GM04503 (cell line): ENCODE measurements at places on chromosomes 3 and 15.

DNA sequence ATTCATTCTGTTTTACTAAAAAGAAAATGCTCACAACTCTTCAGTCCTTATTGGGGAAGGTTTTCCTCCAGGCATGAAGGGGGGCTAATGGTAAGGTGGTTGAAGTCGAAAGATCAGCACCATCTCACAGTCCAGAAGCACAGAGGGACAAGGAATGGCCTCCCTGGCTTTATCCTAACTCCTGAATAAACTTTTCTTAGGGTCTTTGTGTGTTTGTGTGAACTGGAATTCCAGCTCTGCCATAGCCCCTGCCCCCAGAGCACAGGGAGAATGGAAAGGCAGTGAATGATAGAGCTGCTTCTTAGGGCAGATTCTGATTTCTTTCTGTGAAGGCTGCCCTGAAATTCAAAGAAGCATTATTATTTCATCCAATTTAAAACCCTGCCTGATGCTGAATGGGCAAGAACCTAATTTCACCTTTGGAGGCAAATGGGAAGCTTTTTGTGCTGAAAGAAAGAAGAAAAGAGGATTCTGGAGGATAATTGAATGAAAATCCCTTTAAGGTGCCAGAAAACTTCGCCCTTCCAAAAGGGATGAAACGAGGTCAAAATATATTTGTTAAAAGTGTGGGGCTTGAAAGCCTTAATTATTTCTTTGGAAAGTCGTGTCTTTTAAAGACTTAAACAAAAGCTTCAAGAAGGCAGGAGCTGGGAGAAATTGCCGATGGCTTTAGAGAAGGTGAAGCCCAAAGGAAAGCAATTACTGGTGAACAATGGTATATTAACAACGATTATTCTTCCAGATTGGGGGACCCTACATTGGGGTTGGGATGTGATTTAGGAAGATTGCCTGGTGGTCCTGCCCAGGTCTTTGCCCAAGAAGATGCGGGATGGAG lies 259.9 kb upstream of the RGMA start:
- DNase-seq: no peak

GRCh38 chr15:83919319-83919830 lies 265.5 kb downstream of the ADAMTSL3 start:
- DNase-seq: no peak

GRCh38 chr3:34365231-34365630 lies 566.8 kb downstream of the PDCD6IP start:
- no peak for DNase-seq

- no peak for DNase-seq
These were observed 454.0 kb upstream of the ROBO2 start for GRCh38 chr3:76585794-76586392.

DNA sequence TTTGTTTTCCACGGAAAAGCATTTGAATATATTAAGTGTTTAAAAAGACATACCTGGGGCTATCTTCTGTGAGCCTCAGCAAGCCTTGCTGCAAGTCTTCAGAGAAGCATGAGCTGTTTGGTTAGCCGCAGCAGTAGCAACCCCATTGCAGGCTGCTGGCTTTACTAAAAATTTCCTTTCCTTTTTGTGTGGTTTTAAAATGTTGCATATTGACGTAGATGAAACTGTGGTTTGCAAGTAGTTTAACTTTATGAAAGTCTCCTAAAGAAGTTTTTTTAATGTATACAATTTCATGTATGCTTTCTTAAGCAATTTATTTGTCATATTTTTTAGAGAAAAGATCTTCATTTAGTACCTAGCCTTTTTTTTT lies at the start of gene GPR171:
TSS of gene GPR171 (minus strand) at position 166 of the 370 bp plus-strand sequence. CDS start 3,830 bp downstream, outside the sequence.
- no peak for DNase-seq

- DNase-seq: no peak
These were observed 178.8 kb downstream of the MEIS2 start for GRCh38 chr15:36921484-36922091.

- DNase-seq: no peak
These were observed 6.2 kb downstream of the CEMIP start for GRCh38 chr15:80785335-80785734.

DNA sequence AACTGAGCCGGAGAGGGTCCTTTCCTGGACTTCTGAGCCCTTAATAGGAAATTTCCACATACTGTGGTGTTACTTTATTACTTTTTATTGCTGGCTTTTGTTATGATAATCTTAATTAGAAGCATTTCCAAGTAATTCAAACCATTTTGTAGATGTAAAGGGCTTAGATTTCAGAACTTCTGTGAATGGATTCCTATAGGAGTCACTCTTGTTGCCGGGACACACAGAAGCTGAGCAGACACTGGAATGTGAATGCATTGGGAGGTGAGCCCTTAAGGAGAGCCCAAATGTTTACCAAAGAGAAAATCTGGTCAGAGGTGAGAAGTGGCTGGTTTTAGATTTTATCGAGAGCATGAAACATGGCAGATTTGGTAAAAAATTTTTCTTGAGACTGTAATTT lies 87.4 kb downstream of the FNDC3B start:
- DNase-seq: no peak

- no peak for DNase-seq
These were observed 31.2 kb downstream of the INTS14 start for GRCh38 chr15:65579762-65580161.

DNA sequence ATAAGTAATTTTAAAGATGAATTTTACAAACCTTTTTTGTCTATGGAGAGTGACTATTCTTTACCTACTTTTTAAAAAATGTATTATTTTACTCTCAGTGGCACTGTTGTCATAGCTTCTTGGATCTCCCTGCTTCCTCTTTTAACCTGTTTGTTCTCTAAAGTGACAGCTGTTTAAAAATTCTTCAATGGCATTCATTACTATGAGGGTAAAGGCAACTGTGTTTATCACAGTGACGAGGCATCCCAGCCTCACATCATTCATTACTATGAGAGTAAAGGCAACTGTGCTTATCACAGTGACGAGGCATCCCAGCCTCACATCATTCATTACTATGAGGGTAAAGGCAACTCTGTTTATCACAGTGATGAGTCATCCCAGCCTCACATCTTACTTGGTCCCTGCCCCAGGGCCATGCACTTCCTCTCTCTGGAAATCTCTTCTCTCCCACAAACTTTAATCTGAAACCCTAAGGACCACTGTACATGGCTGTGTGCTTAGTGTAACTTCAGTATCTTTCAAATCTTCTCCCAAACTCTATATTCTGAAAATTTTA lies 101.7 kb upstream of the ZNF717 start:
- DNase-seq: no peak

- no peak for DNase-seq
These were observed 300.1 kb downstream of the TLE3 start for GRCh38 chr15:69797615-69798014.

DNA sequence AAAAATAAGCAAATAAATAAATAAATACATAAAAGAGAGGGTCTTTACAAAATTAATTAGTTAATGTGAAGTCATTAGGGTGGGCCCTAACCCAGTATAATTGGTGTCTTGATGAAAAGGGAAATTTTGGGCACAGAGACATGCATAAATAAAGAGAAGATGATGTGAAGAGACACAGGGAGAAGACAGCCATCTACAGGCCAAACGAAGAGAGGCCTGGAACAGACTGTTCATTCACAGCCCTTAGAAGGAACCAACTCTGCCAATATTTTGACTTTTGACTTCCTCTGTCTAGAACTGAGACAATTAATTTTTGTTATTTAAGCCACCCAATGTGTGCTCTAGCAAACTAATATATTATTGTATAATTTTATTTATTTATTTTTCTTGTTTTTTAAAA lies 29.6 kb upstream of the SELENOK start:
- no peak for DNase-seq

DNA sequence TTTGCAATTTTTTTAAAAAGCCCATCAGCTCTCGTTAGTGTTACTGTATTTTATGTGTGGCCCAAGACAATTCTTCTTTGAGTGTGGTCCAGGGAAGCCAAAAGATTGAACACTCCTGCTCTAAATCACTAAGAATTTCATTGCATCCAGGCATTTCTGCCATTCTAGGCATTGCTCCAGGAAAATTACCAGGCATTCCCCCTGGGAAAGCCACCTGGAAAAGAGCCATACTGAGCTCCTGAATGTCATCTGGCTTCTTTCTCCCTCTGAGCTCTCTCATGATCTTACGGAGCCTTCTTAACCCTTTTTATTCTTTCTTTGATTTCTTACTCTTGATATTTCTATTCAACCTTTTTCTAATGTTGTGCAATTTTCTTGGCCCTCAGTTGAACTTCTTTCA lies 202.2 kb downstream of the DOCK3 start:
- peak; percentile 3 for DNase-seq

DNA sequence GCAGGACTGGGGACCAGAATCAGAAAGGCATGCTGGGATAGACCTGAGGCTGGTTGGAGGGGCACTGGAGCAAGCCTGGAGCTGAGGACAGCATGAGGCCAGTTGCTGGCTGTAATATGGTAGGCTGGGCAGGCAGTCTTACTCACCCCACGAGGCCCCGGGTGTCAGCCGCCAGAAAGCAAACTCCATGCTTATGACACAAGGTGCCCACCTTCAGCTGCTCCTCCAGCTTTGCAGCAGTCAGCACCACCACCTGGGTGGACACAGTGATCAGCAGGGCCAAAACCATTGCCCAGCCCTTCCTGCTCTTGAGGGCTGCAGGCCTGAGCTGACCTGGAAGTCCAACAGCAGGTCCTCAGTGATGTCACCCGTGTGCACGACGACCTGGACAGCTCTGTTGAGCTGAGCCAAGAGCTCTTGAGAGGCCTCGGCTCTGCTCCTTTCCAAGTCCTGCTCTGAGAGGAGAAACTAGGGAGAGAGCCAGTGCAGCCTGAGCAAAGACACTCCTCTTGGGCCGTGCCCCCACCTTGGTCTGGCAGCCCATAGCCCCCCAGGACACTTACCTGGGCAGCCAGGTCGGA lies 747 bp downstream of the UBA7 start:
- no peak for DNase-seq

DNA sequence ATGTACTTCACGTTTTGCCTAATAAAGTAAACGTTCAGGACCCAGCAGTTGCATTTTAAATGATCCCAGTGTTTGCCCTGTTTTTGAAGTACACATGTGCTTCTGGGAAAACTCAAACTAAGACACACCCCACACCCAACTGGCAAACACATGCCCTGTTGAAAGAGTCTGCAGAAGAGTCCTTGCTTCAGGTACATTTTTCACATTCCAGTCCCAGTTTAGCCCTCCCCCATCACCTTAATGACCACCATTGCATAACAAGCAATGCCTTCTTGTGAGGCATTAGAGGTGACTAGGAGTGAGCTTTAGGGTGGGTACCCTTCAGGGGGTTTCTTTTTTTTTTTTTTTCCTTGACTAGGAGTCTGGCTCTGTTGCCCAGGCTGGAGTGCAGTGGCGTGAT lies 322.3 kb downstream of the CNTN4 start:
- DNase-seq: no peak

DNA sequence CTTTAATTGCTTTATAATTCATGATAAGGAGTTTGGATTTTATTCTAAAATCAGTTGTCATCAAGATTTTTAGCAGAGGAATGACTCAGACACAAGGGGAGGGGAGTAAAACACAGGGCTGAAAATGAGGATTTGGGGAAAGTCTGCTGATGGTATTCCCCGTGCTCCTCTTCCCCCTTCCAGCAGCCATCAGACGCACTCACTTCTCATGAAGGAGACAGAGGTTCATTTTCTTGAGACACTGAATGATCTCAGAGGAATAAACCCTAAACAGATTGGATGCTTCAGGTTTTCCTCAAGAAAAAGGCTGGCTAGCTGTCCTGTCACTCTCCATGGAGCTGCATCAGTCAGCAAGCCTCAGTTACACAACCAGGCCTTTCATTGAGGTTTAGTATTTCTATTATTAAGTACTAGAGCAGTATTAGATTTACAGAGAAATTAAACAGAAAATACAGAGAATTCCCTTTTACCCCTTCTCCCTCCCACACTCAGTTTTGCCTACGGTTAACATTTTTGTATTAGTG lies 166.4 kb downstream of the C3orf70 start:
- DNase-seq: no peak

GRCh38 chr3:15241341-15241740 lies 35.3 kb downstream of the CAPN7 start:
- no peak for DNase-seq

GRCh38 chr15:35206060-35206675 lies 121.1 kb upstream of the NANOGP8 start:
- DNase-seq: no peak

- peak; percentile 30 for DNase-seq
These were observed 78.8 kb upstream of the PRR23C start for GRCh38 chr3:139123377-139124095.

DNA sequence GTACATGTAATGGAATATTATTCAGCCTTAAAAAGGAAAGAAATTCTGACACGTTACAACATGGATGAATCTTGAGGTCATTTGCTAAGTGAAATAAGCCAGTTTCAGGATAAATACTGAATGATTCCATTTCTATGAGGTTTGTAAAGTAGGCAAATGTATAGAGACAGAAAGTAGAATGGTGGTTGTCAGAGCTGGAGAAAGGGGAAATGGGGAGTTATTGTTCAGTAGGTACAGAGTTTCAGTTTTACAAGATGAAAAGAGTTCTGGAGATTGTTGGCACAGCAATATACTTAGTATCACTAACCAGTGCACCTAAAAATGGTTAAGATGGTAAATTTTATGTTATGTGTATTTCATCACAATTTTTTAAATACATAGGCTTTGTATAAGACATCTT lies 60.6 kb downstream of the USP8 start:
- DNase-seq: no peak

- DNase-seq: peak; percentile 12
These were observed 334.8 kb downstream of the NAALADL2 start for GRCh38 chr3:175193815-175194518.

- peak; percentile 11 for DNase-seq
These were observed 58.5 kb downstream of the DCUN1D1 start for GRCh38 chr3:182921665-182922355.

DNA sequence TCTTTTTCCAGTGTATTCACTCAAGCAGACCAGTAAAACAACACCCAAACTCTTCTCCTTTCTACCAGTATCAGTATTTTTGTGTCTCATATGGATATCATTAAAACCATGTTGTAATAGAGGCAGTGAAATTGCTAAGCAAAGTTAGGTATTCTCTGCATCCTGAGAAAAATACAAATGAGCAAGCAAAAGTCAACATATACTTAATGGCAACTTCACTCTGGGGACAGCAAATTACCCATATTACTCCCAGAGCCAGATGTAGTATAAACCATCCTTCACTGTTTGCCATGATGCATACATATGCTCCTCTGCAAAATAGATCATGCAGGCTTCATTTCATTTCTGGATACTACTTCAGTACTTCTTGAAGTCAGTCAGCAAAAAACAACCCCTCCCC lies 22.1 kb downstream of the UBA5 start:
- DNase-seq: no peak

- DNase-seq: no peak
These were observed 587.4 kb upstream of the ALCAM start for GRCh38 chr3:104779324-104779723.

DNA sequence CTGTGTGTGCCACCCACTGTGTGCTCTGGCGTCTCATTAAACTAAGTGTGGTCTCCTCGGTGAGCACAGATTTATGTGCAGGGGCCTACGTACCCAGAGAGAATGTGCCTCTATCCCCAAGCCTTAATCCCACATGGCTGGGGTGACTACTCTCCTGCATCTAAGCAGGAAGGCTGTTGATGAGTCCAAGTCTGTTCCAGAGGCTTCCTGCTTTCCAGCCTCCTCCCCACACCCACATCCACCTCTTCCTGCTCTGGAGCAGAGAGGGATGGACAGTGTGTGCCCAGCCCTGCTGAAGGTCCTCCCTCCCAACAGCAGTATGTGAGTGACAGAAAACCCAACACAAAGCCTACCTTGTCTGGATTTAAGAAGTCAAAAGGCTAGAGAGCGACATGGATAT lies 38.8 kb upstream of the BCL2L10 start:
- no peak for DNase-seq
